ENCODE measurements at places on chromosomes 7 and 10. TPM values are rescaled to one million over a fixed set of nuclear protein-coding genes. Genes with fewer than 3 reads are reported as not detected.

Gene ZCCHC24
- 5.7 TPM for total RNA-seq

Gene STEAP2
- total RNA-seq = 4.2 TPM

Gene SYT15B
- 0.18 TPM for total RNA-seq

Gene CBLL1
- 31.1 TPM for total RNA-seq

Gene SPDYE9
- not detected for total RNA-seq

Gene HGF
- total RNA-seq = 0.35 TPM

Gene CNPY1
- total RNA-seq = not detected

Gene REPIN1
- 140 TPM for total RNA-seq

Gene GPR146
- total RNA-seq = 11.7 TPM

Gene BMPR1A
- total RNA-seq = not detected

Gene VAX1
- total RNA-seq = not detected

Gene LRIT1
- not detected for total RNA-seq

Gene CRYGN
- not detected for total RNA-seq

Gene BCCIP
- 73.5 TPM for total RNA-seq

Gene SFTPA1
- not detected for total RNA-seq

Gene MAP3K8
- total RNA-seq = 10.6 TPM

Gene MBLAC1
- 1.8 TPM for total RNA-seq

Gene ABHD11
- 13.3 TPM for total RNA-seq

Gene CYP26C1
- 2.0 TPM for total RNA-seq

Gene PRSS1
- total RNA-seq = not detected

Gene RAMP3
- not detected for total RNA-seq

Gene NEURL1
- 0.22 TPM for total RNA-seq

Gene TOMM7
- 200 TPM for total RNA-seq

Gene PI4K2A
- 20.4 TPM for total RNA-seq

Gene PYROXD2
- total RNA-seq = 7.0 TPM

Gene GNG11
- 208 TPM for total RNA-seq

Gene MRPS33
- 34.1 TPM for total RNA-seq

Gene CNTNAP2
- total RNA-seq = not detected

Gene HOXA7
- total RNA-seq = 15.6 TPM

Gene TMEM178B
- total RNA-seq = not detected

Gene NET1
- total RNA-seq = 40.2 TPM

Gene MSS51
- 3.5 TPM for total RNA-seq

Gene MACROH2A2
- not detected for total RNA-seq

Gene CYP2C9
- not detected for total RNA-seq

Gene WDFY4
- total RNA-seq = 10.2 TPM

Gene CHST15
- total RNA-seq = 29.2 TPM

Measured in endothelial cell of umbilical vein (primary cell).